ENCODE measurements at places on chromosomes 3 and 15.

- no peak for DNase-seq
Observed at GRCh38 chr3:197167549-197167948, 130.9 kb downstream of the DLG1 start.

- no peak for DNase-seq
Observed at GRCh38 chr15:63107895-63108546, 13.6 kb upstream of the LACTB start.

DNA sequence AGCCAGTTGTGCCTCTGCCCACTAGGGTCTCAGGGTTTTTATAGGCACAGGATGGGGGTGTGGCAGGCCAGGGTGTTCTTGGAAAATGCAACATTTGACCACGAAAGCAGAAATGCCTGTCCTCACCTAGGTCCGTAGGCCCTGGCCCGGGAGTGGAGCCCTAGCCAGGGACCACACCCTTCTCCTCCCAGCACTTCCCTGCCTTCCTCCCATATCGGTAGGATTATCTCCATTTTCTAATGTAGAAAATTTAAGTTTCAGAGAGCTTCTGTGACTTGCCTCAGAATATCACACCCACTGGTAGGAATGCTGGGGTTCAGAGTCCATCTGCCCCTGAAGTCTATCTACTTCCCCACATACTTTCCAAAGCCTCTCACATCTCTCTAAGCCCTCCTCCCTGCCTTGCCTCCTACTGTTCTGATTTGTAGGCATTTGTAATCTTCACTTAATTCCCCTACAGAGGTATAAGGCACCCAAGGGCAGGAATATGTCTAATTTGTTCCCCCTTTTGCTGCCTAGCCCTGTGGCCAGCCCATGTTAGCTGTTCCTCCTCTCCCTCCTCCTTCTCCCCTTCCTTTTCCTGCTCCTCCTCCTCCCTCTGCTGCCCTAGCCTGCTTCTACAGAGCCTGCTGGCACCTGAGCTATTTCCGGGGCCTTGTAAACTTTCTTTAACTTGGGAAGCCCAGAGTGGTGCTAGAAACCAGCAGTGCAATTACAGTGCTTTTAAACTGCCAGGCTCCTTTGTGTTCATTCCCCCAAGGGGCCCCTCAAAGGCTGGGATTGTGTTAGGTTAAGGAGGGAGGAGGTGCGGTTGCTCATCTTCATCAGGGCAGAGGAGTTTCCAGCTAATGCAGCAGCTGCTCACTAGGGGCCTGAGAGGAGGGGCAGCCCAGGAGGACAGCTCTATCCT, 71.1 kb downstream of the MRPL46 start:
- DNase-seq: no peak

- no peak for DNase-seq
Observed at GRCh38 chr3:197365586-197365985, 67.2 kb upstream of the DLG1 start.

DNA sequence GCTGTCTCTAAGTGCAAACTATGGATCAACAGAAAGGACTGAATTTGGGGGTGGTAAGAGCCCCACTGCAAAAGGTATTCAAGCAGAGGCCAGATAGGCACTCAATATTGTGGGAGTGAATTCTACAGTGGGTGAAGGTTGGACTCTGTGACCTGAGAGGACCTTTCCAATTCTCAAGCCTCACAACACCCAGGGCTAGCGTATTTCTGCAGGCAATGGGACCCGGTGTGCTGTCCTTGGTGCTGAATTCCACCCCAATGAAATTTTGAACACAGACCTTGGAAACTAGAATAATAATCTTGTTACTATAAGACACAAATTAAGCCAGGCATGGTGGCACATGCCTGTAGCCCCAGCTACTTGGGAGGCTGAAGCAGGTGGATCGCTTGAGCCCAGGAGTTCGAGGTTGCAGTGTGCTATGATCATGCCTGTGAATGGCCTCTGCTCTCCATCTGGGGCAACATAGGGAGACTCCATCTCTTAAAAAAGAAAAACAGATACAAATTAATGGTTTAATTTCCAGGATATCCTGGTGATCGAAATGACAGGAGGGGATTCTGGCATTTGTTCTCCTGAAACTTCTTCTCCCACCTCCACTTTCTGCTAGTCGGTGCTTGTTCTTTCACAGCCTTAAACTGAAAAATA, 135.4 kb downstream of the RAB11A start:
- no peak for DNase-seq

DNA sequence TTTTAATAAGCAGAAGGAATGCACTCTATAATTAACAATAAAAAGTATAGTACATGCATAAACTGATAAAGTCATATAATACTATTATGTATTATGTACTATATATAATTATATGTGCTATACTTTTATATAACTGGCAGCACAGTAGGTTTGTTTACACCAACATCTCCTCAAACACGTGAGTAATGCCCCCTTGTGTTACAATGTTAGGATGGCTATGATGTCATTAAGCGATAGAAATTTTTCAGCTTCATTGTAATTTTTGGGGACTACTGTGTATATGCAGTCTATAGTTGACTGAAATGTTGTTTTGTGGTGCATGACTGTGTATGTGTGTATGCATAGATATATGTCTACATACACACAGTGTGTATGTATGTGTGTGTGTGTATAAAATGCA, 100.6 kb downstream of the SLMAP start:
- DNase-seq: no peak

Measured in T-helper 17 cell (primary cell).